Stimulated activated CD4-positive, alpha-beta T cell treated with anti-CD3 and anti-CD28 coated beads, Interleukin-4, amount 100 ng/mL, for 24 hours (primary cell): ENCODE measurements at places on chromosomes 7 and 10.

- peak; percentile 6 for DNase-seq
These were observed 928.7 kb downstream of the IPMK start for GRCh38 chr10:57338823-57339558.

GRCh38 chr10:113709221-113709838 lies 29.6 kb downstream of the CASP7 start:
- DNase-seq = no peak

- no peak for DNase-seq
These were observed 95.2 kb upstream of the GNA12 start for GRCh38 chr7:2939193-2939885.

DNA sequence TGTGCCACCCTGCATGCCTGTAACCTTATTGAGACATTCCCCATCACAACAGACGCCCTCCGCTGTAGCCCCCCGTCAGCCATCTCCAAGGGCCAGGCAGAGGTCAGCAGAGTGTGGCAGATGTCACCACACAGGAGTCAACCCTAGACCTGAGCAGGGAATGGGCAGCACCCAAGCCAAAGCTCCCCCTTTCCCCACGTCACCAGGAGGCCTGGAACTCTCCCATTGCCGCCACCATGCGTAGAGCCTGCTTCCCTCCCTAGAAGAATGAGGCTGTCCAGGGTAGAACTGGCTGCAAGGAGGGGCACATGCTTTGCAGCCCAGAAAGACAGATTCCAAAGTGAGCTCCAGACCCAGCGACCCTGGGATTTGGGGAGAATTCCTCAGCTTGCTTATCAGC lies 342.9 kb downstream of the TNS3 start:
- DNase-seq = no peak

DNA sequence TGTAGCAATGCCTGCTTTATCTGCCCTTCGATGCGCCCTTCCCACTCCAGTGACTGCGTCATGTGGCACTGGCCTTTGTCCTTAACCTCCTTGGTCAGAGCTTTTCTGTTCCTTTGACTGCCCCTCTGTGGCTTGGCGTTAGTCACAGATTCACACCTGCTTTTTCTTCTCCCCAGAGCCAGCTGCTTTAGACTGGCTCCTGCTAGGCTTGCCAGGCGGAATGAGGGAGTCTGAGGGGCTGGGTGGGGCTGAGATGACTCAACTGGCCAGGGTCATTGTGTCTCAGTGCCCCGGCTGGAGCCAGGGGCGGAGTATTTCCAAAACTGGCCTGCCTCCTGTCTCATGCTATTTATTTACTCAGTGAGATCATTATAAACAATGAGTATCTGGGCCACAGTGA lies 194.1 kb downstream of the EMX2 start:
- DNase-seq = no peak

DNA sequence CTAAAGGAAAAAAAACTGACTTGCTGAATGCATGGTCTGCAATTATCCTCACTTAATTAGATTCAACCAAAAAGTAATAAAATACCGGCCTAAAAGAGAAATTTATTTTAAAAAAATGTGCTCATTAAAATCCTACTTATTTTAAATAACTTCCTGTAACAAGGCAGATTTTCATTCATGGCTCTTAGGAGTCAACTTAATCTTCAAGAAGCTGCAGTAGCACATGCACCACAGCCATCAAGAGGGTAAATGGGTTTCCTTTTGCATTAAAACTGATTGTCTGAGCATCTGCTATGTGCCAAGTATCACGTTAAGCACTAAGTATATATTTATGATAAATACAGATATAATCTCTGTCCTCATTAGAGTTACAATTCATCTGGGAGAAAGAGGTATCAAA lies 69.9 kb downstream of the SNX13 start:
- DNase-seq = no peak

GRCh38 chr10:127878475-127879055 lies 14.2 kb downstream of the CLRN3 start:
- DNase-seq = no peak
